ENCODE measurements at places on chromosomes 1 and 21.

- no peak for DNase-seq
These were observed 95.9 kb upstream of the COA6 start for GRCh38 chr1:234277161-234277868.

GRCh38 chr1:228778961-228779360 lies 43.7 kb downstream of the RHOU start:
- DNase-seq, result no peak

GRCh38 chr1:53509775-53510174 lies 50.6 kb downstream of the DMRTB1 start:
- DNase-seq, result no peak

DNA sequence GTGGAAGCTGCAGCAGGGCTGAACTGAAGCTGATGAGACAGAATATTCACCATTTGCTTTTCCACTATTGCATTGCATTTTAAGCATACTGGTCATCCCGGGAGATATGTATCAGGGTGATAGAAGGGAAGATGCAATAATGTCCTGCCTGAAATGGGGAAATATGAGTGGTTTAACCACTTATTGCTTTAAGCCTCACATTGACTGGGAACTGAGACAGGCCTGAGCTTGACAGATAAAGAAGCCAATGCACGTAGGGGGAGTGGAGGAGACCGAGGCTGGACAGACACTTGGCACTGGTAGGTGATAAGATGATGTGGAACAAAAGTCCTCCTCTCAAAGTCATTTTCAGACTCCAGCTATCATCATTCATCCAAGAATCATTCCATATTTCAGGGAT lies 911.7 kb upstream of the NCAM2 start:
- no peak for DNase-seq

- DNase-seq, result no peak
These were observed 109.2 kb downstream of the CASZ1 start for GRCh38 chr1:10687251-10687651.

DNA sequence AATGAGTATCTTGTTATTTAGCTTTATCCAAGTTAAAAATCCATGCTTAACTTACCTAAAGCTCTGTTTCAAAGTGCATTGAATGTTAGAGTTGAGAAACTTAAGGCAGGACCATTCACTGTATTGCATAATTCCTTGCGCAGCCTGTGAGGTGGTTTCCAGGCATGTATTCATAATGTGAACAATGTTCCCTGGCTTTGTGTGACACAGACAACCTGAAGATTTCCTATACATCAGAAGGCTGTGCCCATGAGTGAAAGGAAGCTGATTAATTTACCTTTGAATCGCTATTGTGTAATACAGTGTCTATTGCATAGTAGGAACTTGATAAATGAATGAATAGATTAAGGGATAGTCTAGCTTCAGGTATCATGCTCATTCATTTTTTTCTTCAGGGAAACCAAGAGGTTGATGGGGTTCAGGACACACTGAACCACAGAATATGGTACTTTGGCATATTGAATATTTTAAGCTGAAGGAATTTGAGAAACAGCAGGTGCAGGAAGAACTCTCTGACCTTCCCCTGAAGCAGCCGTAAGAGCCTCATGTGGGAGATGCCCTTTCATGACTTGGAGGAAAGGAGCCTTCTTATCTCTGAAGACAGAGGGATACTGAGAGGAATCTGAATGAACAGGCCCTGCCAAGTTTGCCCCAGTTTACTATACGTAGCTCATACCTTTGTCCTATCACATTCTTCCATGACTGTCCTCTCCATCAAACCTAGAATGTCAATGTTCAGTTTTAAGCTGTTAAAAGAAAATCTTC lies 88.6 kb upstream of the GNG12 start:
- no peak for DNase-seq

GRCh38 chr1:61926597-61926996 lies 184.3 kb downstream of the PATJ start:
- DNase-seq, result no peak

- no peak for DNase-seq
These were observed 18.6 kb upstream of the GPR37L1 start for GRCh38 chr1:202104073-202104472.

GRCh38 chr1:7298145-7298544 lies 473.0 kb upstream of the VAMP3 start:
- DNase-seq, result no peak

DNA sequence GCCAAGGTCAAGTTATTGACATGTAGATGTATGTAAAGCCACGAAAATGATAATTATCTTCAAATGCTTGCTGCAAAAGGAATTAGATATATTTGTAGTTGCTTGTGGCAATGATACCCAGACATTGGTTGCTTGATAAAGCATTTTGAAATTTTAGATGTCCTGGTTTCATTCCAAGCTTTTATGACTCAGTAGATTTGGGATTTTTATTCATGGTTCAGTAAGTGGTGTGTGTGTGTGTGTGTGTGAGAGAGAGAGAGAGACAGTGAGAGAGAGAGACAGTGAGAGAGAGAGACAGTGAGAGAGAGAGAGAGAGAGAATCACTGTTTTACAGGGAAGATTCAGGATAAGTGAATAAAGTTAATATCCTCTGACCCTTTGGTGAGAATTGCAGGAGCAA lies 498.2 kb upstream of the C1orf87 start:
- DNase-seq, result no peak

DNA sequence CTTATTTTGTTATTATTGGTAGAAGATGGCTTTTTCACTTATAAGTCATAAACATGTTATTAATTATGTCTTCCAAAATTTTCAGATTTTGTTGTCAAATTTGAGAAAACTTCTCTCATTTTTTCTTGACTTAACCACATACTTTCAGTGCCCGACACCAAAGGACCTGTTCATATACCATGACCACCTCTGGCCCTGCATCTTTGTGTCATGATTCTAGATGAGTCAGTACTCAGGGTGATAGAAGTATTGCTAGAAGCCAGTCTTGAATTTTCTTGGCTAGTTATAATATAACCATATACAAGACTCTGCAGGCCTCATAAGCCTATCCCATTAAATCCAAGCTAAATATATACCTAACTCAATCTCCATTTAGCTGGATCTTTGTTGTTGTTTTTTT lies 35.4 kb upstream of the DPH5 start:
- DNase-seq, result no peak

- no peak for DNase-seq
These were observed 29.4 kb downstream of the SNX27 start for GRCh38 chr1:151641229-151641628.

GRCh38 chr1:95133687-95134086 lies 16.5 kb downstream of the TLCD4 start:
- no peak for DNase-seq

- DNase-seq, result no peak
These were observed 52.9 kb upstream of the SSBP3 start for GRCh38 chr1:54459140-54459539.

- DNase-seq, result no peak
These were observed 66.5 kb upstream of the RAB3GAP2 start for GRCh38 chr1:220338759-220339158.

DNA sequence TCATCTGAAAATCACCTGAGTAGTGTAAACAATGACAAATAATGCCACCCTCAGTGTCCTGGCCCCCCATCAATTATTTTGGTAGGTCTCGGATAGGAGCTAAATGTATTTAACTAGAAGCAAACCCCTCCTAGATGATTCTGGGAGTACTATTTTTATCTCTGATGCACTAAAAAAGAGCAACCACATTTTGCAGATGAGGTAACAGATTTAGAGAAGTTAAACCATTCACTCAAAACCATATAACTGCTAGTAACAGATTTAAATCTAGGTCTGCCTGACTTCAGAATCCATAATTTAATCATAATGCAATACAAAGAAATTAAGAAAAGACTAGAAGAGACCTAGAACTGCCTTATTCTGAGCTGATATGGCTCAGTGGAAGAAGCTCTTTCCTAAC lies 17.3 kb upstream of the PTCH2 start:
- no peak for DNase-seq

GRCh38 chr21:45575304-45575992 lies 33.2 kb upstream of the SLC19A1 start:
- no peak for DNase-seq

DNA sequence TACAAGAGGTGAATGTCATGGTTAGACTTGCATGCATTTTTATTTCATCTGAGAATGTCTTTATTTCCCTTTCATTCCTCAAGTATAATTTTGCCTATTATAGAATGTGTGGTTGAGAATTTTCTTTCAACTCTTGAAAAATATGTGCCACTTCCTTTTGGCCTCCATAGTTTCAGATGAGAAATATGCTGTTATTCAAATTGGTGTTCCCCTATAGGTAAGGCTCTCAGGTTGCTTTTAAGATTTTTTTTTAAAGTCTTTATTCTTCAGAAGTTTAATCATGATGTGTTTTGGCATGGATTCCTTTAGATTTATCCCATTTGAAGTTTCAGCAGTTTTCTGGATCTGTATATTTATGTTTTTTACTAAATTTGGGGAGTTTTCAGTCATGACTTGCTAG lies 2.1 kb downstream of the MROH7 start:
- DNase-seq, result no peak

DNA sequence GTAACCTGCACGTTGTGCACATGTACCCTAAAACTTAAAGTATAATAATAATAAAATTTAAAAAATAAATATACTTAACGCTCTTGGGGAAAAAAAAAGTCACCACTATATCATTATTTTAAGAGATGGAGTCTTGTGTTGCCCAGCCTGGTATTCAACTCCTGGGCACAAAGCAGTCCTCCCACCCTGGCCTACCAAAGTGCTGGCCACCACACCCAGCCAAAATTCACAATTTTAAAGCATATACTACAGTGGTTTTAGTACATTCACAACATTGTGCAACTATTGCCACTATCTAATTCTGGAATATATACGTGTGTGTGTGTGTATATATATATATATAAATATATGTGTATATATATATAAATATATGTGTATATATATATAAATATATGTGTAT lies 5.9 kb downstream of the HMGN2 start:
- no peak for DNase-seq

GRCh38 chr21:9763306-9763705 lies 758.1 kb upstream of the TPTE start:
- no peak for DNase-seq

DNA sequence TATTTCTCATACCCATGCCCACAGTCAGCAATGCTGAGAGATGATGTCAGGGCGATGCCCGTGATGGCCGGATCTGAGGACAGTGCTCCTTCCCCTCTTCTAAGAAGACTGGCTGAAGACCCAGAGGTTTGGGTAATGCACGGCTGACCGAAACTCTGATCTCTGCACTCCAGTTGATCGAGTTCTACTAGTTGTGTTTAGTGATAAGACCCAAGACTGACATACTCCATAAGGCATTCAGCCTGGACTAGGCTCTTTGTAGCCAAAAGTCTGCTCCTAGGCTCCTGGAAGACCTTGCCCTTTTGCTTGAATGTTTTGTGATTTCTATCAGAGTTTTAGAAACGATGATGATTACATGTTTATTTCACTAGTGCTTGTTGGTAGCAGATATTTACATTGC lies 251.5 kb downstream of the DYRK1A start:
- DNase-seq, result no peak

- no peak for DNase-seq
These were observed 115.0 kb downstream of the TSEN15 start for GRCh38 chr1:184166485-184166884.

DNA sequence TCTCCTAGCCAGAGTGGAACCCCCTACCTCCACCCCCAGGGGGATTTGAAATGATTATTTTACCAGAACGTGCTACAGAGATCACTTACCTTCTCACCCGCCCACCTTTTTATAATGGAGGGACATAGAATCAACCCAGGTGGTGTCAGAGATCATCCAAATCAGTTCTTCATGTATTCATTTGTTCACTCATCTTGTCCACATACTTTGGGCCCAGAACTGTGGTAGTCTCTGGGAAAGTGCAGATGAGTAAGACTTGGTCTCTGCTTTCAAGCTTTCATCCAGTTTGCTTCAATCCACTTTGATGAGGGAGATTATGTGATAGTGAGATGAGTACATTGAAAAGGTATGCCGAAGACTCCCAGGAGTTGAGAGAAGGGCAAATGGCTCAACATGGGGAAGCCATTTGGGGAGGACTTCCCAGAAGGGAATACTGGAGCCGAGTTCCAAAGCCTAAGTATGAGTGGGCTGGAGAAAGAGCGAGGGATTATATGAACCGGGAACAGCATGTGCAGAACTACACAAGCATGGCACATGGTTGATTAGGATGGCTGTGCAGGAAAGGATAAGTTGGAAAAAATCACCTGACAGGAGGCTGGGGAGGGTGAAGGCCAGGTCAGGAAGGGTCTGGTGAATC lies 1.9 kb downstream of the FGGY start:
- DNase-seq, result no peak

GRCh38 chr1:206505702-206506355 lies 1.5 kb upstream of the RASSF5 start:
- no peak for DNase-seq

- DNase-seq, result no peak
These were observed 77.0 kb upstream of the FAM20B start for GRCh38 chr1:178948676-178949075.
